ENCODE measurements at places on chromosomes 5 and 9. TPM values are rescaled to one million over a fixed set of nuclear protein-coding genes. Genes with fewer than 3 reads are reported as not detected.

PARP8 gene
- total RNA-seq: 7.7 TPM

RAB14 gene
- total RNA-seq: 52.6 TPM

SSBP2 gene
- total RNA-seq: 55.4 TPM

HSPB3 gene
- 549 TPM for total RNA-seq

TLE4 gene
- 12.1 TPM for total RNA-seq

BHMT2 gene
- 8.9 TPM for total RNA-seq

TMEM38B gene
- total RNA-seq: 57.2 TPM

CRHBP gene
- 1.3 TPM for total RNA-seq

CEP72 gene
- total RNA-seq: 2.0 TPM

RORB gene
- 5.6 TPM for total RNA-seq

All from Right ventricle myocardium inferior (tissue), 1 donor.